ENCODE measurements at places on chromosomes 2 and 18.

DNA sequence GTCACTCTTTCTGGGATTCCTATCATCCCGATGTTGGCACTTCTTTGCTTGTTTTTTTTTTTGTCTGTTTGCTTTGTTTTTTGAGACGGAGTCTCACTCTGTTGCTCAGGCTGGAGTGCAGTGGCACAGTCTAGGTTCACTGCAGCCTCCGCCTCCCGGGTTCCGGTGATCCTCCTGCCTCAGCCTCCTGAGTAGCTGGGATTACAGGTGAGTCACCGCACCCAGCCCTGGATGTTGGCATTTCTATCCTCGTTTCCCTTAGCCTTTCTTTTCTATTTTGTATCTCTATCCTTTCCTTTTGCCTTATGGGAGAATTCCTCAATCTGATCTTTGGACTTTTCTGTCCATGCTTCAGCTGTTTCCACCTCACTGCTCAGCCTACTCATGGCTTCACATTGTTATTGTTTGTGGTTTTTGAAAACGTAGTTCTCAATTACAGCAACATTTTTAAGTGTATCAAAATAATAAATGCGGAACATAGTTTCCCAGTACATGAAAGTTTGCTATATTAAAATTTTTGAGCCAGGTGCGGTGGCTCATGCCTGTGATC, 62.1 kb upstream of the ZNF516 start:
- DNase-seq, result no peak

DNA sequence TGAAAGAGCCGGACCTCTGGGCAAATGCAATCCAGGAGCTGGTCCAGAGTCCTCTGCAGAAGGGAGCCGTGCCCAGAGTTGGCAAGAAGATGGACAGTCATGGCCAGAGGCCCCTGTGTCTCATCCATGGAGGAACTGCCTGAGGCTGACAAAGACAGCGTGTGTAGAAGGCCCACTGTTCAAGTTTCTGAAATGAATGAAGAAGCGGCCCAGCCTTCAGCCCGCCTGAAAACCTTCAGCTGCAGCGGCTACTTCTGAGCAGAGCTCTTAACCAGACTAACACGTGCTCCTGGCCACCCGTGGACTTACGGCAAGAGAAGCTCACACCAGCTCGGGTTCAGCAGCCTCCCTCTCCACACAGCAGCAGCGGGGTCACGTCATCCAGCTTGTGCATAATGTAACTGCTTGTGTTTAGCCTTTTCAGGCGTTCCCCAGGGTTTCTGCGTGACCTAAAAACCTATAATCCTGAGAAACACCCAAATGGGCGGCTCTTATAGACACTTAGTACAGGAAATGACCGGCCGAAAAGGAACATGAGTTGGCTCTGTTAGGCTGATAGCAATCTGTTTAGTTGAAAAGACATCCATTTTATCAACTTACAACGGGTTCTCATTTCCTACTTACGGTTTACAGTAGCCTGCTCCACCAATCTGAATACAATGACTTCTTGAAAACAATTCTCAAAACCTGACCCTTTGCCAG, at the start of gene FAM124B:
FAM124B (minus strand) TSS at position 467 of the 702 bp plus-strand sequence; CDS start at position 128, 339 bp downstream.
- peak; percentile 22 for DNase-seq

GRCh38 chr2:99597616-99598015, 107.8 kb upstream of the REV1 start:
- no peak for DNase-seq

DNA sequence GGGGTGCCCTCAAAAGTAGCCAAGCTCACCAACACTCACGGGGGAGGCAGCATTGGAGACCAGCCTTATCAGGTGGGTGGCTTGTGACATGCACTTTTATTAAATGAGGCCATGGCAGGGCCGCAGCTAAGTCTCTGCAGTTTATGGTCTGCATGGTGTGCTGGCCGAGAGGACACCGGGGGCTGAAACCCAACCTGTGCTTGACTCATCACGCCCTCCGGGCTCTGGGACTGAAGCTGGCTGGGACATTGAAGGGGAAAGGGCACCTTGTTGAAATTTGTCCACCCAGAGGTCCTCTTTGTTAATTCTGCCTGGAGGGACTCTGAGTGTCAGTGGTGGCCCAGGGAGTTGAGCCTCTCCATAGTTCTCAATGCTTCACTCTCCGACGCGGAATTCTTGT, 17.7 kb upstream of the NTSR2 start:
- no peak for DNase-seq

DNA sequence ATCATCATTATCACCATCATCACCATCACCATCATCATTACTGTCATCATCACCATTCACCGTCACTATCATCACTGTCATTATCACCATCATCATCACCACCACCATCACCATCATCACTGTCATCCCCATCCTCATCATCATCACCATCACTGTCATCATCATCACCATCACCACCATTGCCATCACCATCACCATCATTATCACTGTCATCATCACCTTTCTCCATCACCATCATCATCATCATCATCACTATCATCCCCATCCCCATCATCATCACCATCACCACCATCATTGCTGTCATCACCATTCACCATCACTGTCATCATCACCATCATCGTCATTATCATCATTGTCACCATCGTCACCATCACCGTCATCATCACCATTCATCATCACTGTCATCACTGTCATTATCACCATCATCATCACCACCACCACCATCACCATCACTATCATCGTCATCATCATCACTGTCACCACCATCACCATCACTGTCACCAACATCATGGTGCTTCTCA, 9.8 kb downstream of the HPCAL1 start:
- no peak for DNase-seq

Data from stimulated activated CD4-positive, alpha-beta T cell treated with anti-CD3 and anti-CD28 coated beads, Interleukin-2, amount 100 ng/mL, for 24 hours (primary cell).